ENCODE measurements at places on chromosomes 6 and 20.

GRCh38 chr6:154474648-154475428, 35.6 kb downstream of the CNKSR3 start:
- no peaks in the 10 kb centered on the region for H3K36me3 ChIP-seq
- no peaks in the 10 kb centered on the region for H3K27me3 ChIP-seq

GRCh38 chr6:30007132-30007764, 53.8 kb upstream of the POLR1H start:
- peak; percentile 43 for DNase-seq
- H3K27ac ChIP-seq: no peak overlapping the region
- H3K4me3 ChIP-seq: peak overlapping the region; percentile 70
- H3K36me3 ChIP-seq: peaks cover 18% of the 10 kb centered on the region
- peaks cover 12% of the 10 kb centered on the region for H3K4me1 ChIP-seq

DNA sequence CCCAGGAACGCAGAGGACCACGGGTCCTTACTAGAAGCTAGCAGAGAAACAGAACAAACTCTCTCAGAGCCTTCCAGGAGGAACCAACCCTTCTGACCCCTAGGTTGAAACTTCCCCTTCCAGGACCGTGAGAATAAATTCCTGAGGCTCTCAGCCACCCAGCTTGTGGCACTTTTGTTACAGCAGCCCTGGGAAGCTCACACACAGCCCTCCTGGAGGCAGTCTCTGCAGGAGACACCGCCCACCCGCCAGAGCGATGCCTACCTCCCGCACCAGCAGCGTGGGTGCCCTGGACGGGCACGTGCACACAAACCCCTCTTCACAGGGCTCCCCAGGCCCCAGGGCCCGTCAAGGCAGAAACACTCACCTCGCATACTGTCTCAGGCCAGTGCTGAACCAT, 4.2 kb downstream of the RNASET2 start:
- no peak overlapping the region for H3K27ac ChIP-seq
- H3K4me3 ChIP-seq: no peak overlapping the region
- H3K36me3 ChIP-seq: peaks cover 42% of the 10 kb centered on the region
- H3K27me3 ChIP-seq: no peaks in the 10 kb centered on the region
- peaks cover 28% of the 10 kb centered on the region for H3K4me1 ChIP-seq

DNA sequence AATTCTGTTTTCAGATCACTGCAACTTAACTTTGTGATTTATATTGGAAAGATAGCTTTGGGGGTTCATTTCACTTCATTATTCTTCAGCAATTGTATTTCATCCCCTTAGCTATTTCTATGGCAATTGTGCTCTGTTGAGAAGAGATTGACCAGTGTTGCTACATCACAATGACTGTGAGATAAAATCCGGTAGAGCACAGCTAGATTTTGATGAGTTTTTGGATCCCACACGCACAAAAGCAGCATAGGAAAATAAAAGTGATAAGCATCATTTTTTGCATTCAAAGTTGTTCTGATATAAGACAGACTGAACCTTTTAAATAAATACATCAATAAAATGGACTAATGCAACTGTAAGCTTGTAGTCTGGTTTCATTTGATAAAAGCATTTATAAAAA, 734.8 kb downstream of the KIF16B start:
- no peak overlapping the region for H3K27ac ChIP-seq
- H3K27me3 ChIP-seq: no peaks in the 10 kb centered on the region
- no peaks in the 10 kb centered on the region for H3K36me3 ChIP-seq
- no peak overlapping the region for H3K4me3 ChIP-seq
- no peak for DNase-seq
- H3K4me1 ChIP-seq: no peaks in the 10 kb centered on the region

DNA sequence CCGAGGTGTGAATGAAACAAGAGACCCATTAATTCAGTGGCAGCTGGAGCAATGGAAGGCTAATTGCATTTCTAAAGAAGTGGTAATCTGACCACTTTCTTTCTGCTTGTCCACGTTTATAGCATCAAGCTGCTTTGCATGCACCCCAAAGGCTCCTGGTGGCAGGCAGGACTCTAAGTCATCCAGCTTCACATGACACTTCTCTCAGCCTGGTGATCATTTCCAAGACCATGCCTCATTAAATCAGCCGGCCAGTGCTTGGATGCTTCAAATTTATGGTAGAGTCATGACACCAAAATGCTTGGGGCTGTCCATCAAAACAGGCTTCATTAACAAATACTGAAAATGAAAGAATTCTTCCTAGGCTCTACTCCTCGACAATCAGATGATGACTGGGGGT, 614.9 kb downstream of the DOK5 start:
- H3K4me1 ChIP-seq: no peaks in the 10 kb centered on the region
- no peaks in the 10 kb centered on the region for H3K27me3 ChIP-seq
- no peak for DNase-seq
- no peaks in the 10 kb centered on the region for H3K36me3 ChIP-seq
